ENCODE measurements at places on chromosomes 2 and 18. TPM values are rescaled to one million over a fixed set of nuclear protein-coding genes. Genes with fewer than 3 reads are reported as not detected.

The CD28 gene
- not detected for total RNA-seq

The ACP1 gene
- total RNA-seq, result 109 TPM

The SLC30A3 gene
- not detected for total RNA-seq

The SH2D6 gene
- 0.12 TPM for total RNA-seq

- no peak for DNase-seq
These were observed 310.1 kb downstream of the EXOC6B start for GRCh38 chr2:72515696-72516095.

DNA sequence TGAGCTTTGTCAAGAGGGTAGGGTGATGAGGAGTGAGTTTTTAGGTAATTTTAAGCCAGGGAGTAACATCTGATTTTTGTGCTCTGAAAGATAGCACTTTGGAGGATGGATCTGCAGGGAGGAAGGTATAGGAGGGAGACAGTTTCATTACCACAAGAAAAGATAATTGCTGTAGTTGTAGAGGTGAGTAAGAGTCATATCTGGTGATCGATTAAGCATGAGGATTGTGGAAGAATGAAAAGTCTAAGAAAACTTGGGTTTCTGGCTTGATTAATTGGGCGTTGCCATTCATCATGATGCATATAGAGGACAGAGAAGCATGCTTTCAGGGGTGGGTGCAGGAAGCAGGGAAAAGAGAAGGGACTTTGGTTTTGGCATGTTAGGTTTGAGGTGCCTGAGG is 18.5 kb downstream of the KCMF1 start:
- DNase-seq, result no peak

- DNase-seq, result no peak
These were observed 767.4 kb downstream of the TDRD15 start for GRCh38 chr2:21891191-21891590.

GRCh38 chr2:101986804-101987740 is 4.7 kb upstream of the IL1R2 start:
- no peak for DNase-seq

- DNase-seq, result no peak
These were observed 60.3 kb upstream of the RPL31 start for GRCh38 chr2:100941646-100942240.

DNA sequence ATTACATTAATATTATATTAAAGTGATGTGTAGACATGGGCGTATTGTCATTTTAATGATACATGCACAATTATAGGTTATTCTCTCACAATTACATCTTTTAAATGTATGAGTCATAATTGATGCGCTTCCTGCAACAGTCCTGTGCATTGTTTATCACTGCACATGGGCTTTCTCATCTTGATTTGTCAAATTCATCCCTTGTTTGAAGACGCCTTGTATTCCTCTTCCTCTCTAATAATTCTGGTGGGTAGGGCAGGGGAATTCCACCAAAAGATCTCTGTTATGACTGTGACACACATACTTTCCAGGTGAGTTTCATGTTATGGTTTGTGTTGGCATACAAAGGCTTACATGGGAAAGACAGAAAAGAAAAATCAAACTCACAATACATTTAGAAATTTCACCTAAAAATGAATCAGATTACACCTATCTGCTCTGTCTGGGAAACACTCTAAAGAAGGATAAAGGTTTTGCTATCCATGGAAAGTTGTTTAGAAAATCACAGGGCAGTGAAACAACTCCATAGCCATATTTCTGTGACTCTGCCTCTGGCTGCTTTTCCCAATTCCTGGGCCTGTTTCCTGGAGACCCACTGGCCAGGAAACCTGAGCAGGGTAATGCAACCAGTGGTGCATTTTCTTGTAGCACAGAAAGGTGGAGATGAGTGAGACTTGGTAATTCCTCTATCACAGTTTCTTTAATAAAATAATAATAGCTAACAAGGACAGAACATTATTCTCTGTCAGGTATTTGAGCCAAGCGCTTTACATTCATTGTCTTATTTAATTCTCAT is 13.2 kb downstream of the SLC9A2 start:
- DNase-seq, result peak; percentile 66

DNA sequence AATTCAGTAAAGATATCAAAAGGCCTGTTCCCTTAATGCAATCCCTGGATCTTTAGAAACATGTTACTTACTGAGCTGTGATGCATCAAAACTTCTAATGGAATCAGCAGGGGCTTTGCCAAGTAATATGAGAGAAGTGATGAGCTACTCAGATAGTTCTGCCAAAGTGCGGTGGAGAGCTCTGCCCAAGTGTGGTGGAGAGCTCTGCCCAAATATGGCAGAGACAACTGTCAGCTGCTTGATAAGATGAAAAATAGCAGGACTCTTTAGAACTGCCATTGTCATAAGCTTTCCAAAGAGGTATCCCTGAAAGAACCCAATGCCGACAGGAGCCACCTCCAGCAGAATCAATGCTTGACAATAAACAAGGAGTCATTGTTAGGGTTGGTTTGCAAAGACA is 167.9 kb upstream of the SLC39A10 start:
- DNase-seq, result no peak

DNA sequence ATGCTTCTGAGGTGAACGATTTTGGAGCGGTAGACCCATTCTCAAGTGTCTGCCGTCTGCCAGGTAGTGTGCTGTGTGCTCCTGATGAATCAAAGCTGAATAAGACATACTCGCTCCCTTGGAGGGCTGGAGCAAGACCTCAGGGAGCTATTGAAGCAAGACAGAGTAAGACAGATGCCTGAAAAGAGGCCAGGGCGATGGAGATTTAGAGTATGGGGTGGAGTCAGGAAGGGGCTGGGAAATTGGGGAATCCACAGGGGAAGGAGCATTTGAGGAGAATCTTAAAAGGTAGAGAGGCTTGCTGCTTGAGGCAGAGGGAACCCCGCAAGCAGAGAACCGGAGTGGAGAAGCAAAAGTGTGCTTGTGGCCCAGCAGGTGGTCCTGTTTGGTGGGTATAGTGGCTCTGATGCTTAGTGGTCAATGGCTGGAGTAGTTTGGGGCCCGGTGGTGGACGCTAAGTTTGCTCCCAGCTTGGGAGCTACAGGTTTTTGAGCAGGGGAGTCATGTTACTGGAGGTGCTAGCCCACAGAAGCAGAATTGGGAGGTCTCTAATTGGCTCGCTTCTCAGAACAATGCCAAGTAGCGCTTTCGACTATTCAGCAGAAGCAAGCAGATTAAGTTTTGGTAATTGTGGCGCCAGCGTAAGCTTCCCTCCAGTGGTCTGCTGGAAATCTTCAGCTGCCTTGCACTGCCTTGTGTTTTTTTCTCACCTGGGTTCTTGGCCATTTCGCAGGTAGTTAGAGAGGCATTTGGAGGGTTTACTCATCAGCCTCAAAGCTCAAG is 2.0 kb downstream of the CNNM4 start:
- DNase-seq, result peak; percentile 26
